ENCODE measurements at places on chromosomes 3 and 15.

- no peak for DNase-seq
Observed at GRCh38 chr3:80230962-80231361, 463.2 kb upstream of the ROBO1 start.

- DNase-seq = no peak
Observed at GRCh38 chr3:127221446-127222035, 28.6 kb downstream of the PRR23E start.

DNA sequence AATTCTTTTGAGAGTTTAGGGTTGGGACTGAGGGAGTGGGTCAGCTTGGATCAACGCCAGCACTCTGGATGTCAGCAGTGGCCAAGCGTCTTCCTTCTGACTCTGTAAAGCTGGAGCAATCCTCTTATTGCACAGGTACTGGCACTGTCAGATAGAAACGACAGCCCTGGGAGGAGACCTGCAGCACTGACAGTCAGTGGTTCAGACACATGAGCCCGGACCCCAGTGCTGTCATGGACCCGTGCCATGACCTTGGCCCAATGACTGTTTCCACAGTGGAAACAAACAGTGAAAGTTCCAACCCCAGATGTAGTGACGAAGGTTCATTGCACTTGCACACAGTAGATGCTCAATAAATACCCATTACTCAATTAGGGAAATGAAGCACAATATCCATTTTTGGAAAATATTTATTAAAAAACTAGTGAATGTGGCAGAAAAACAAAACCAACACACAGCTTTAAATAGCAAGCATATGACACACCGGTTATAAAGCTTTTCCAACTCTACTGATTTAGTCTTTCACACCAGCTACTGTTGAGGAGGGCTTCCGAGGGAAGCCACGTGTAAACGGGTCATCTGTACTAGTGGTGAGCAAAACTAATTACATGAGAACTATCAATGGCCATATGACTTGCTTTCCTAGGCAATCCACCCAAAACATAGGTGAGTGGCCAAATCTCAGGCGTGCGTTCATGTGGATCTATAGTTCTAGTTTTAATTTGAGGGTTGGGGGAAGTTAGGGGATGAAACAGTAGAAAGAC is 22.1 kb downstream of the SIAH2 start:
- DNase-seq = no peak

- DNase-seq = no peak
Observed at GRCh38 chr3:53457068-53457467, 37.3 kb upstream of the CACNA1D start.

- DNase-seq = no peak
Observed at GRCh38 chr3:25294169-25294805, 133.8 kb upstream of the RARB start.

DNA sequence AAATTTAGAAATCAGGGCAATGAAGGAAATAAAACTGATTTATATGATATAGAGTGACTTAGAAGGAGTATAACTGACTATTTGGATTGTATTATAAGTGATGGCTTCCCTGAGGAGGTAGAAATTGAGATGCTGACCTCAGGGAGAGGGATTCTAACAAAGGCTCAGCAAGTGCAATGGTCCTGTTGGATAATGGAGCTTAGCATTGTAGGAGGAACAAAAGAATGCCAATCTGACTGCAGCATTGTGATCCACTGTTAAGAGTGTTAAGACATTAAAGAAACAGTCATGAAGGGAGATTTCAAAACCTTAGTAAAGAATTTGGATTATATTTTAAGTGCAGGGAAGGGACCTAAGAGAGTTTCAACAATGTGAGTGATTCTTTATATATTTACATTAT is 158.4 kb upstream of the NAALADL2 start:
- no peak for DNase-seq

DNA sequence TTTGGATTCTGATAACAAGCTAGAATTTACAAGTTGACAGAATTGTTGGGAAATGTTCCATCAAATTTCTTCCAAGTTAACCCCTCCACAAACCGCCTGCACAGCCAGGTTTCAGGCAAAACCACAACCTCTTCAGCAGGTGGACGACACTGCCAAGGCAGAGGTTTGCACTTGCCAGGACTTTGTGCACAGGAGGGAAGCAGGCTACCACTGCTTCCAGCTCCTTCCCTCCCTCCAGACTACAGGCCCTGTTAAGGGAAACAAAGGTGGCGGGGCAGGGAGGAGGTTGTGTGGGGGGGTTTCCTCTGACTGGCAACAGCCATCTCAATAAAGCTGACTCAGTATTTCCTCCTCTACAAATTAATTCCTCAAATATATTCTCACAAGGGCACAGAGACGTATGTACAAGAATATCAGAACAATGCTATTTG is 42.2 kb downstream of the TBC1D2B start:
- DNase-seq = peak; percentile 38

GRCh38 chr15:33801954-33802353 is 166.3 kb upstream of the CHRM5 start:
- no peak for DNase-seq

- DNase-seq = no peak
Observed at GRCh38 chr15:28931828-28932227, 46.1 kb downstream of the APBA2 start.

DNA sequence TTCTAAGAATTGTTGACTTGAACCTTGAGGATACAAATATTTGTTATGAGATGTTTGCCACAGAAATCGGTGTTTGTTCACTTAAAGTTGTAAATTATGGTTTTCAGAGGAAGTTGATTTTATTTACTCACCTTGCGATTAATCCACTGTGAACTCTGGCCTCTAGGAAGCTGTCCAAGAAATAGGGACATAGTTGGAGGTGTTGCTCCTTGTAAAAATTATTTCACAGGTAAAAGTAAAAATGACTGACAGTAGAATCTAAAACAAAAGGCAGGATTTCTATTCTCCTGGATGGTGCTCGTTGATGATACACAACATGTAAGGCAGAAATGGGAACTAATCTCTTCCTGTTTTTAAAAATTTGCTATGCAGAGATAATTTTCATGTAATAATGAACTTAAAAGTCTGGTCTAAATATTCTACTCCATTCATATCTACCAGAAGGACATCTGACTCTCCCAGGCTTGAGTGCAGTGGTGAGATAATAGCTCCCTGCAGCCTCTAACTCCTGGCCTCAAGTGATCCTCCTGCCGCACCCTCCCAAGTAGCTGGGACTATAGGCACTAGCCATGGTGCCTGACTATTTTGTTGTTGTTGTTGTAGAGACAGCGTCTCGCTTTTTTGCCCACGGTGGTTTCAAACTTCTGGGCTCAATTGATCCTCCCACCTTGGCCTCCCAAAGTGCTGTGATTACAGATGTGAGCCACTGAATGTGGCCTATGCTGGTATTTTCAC is 17.1 kb upstream of the LZTFL1 start:
- no peak for DNase-seq

DNA sequence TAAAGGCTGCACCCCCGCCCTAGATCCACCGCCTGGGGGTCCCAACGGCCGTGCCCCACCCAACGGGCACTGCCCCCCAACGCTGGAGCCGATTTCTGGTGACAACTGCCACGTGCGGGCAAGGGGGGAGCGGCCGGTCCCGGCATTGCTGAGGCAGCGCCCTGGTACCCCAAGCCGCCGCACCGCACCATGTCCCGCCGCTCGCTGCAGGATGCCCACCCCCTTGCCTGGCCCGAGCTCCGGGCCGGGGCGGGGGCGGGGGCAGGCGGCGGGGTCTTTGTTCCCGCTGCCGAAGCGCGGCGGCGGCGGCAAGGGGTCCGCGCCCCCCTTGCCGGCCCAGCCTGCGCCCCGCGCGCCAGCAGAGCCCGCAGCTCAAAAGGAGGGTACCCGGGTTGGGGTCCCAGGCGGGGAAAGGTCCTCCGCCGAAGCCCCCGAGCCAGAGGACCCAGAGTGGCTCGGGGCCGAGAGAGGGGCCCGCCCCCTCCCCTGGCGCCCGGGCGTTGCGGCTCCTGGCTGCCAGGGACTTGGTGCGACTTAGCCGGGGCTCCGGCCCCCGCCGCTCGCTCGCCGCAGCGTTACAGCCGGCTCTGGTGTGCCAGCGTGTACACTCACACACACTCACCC is 678 bp downstream of the SEMA7A start:
- no peak for DNase-seq

- DNase-seq = no peak
Observed at GRCh38 chr3:134641671-134642300, 9.0 kb downstream of the KY start.

DNA sequence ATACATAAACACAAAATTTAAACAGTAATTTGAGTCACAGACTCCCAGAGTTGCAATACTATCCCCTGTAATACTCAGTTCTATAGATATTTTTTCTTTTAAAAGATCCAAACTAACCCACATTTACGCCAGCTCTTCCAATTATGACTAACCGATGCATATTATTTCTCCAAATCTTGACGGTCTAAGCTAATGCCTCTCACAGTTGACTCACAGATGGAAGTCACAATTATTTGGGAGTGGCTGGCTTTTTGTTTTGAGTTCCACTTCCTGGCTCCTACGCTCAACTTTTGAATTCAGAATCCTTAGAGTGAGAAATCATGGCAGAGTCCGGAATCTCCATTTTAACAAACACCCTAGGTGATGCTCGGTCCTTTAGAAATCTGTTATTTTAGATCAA is 749.9 kb downstream of the FHIT start:
- no peak for DNase-seq

DNA sequence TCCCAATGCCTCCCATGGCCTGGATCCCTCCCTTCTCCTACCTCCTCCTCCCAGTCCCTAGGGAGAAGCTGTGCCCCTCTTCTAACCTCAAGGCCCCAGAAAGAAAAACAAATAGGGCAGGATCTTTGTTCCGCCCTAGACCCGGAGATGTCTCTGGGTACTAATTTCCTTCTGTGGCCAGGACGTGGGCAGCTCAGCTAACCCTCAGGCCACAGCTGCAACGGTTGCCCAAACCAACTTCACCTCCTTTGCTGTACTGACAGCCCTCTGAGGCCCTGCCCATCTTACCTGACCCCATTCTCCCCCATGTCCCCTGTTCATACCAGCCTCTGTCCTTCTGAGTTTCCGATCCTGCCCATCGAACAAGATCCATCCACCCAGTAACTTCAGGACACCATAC is 70.7 kb downstream of the SRGAP3 start:
- no peak for DNase-seq

DNA sequence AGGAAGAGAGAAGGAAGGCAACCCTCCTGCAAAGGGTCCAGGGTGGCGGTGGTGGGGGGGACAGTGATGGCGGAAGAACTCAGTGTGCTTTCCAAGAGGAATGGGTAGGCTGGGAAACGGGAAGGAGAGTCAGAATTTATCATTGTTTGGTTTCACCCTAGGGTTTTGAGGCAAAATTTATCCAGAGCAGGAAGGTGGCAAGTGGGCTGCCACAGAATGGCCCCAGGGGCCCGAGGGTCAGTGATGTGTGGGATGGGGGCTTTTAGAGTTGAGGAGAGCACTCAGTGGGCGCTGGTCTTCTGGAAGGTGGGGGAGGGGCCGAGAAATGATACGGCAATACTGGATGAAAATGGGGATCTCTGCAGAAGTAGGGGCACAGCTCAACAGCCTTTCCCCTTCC is 581 bp downstream of the FAM131A start:
- DNase-seq = no peak

- no peak for DNase-seq
Observed at GRCh38 chr15:89096664-89097063, 8.4 kb downstream of the ABHD2 start.

- DNase-seq = no peak
Observed at GRCh38 chr3:55885721-55886120, 398.6 kb upstream of the WNT5A start.

- peak; percentile 75 for DNase-seq
Observed at GRCh38 chr15:69719527-69720240, 267.1 kb downstream of the RPLP1 start.

DNA sequence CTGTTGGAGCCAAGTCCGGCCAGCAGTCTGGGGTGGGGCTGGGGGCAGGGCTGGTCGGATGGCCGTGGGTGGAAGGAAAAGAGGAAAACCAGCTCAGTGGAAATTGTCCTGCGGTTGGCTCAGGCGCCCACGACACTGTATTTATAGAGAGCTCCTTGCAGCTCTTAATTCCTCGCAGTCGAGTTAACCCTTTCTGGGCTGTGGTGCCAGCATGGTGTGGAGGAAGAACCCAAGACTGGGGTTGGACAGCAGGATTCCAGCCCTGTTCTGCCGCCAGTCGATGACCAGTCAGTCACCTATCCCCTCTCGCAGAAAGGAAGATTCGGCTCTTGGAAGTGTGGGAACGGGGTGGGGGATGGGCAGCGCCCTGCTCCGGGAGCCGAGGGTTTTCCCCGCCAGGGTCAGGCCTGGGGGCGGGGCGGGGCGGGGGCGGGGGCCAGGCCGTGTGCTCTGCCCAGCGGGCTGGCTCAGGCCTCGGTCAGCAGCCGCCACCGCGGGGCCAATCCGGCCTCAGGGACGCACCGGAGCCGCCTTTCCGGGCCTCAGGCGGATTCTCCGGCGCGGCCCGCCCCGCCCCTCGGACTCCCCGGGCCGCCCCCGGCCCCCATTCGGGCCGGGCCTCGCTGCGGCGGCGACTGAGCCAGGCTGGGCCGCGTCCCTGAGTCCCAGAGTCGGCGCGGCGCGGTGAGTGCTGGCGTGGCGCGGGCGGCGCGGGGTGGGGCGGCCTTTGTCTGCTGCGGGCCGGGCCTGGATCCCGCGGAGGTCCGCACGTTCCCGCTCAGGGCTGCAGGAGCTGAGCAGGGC is at the start of gene CD276:
TSS of gene CD276 (plus strand) at position 607 of the 804 bp plus-strand sequence. CDS start 15,257 bp downstream, outside the sequence.
- no peak for DNase-seq

DNA sequence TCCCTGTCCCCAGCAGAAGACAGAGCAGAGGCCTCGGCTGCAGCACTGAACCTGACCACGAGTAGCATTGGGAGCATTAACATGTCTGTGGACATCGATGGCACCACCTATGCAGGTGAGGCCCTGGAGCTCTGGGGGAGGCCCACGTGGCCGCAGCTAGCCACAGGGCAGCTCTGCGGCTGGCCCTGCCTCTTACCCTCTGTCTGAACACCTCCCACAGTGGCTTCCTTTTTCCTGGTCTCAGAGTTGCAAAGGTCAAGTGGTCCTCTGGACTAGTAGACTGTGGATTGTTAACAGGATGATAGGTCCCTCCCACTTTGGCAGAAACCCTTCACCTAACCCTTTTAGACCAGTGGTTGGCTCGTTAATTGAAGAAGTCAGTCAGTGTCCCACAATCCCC is 22.5 kb upstream of the CLK3 start:
- no peak for DNase-seq

DNA sequence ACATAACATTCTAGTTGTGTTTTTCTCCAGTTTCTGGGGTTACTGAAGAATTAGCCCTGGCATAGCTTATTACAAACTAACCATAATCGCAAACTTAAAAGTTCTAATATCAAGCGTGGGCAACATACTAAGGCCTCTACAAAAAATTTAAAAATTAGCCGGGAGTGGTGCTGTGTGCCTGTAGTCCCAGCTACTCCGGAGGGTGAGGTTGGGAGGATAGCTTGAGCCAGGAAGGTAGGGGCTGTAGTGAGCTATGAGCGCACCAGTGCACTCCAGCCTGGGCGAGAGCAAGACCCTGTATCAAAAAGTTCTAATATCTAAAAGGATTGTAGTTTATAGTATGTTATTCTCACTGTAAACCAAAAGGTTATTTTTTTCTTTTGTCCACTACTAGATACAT is 1.1 kb downstream of the OIP5 start:
- DNase-seq = no peak

GRCh38 chr15:37037071-37037655 is 63.2 kb downstream of the MEIS2 start:
- DNase-seq = no peak
